Activated naive CD8-positive, alpha-beta T cell treated with anti-CD3 and anti-CD28 coated beads, Interleukin-2, amount 10 ng/mL, durations not matched to agents 7 days and 5 days (primary cell): ENCODE measurements at places on chromosomes 5 and 9.
A peak's percentile ranks its signal among the peaks of the same experiment; 100 is the strongest.

GRCh38 chr5:33322632-33323031 lies 118.1 kb upstream of the TARS1 start:
- DNase-seq: no peak
- no peaks in the 10 kb centered on the region for H3K4me1 ChIP-seq
- no peak overlapping the region for H3K4me3 ChIP-seq
- no peak overlapping the region for H3K27ac ChIP-seq
- H3K36me3 ChIP-seq: no peaks in the 10 kb centered on the region

GRCh38 chr9:78563269-78563668 lies 266.3 kb downstream of the PSAT1 start:
- no peak for DNase-seq
- no peaks in the 10 kb centered on the region for H3K4me1 ChIP-seq
- H3K27ac ChIP-seq: no peak overlapping the region
- H3K27me3 ChIP-seq: no peaks in the 10 kb centered on the region

DNA sequence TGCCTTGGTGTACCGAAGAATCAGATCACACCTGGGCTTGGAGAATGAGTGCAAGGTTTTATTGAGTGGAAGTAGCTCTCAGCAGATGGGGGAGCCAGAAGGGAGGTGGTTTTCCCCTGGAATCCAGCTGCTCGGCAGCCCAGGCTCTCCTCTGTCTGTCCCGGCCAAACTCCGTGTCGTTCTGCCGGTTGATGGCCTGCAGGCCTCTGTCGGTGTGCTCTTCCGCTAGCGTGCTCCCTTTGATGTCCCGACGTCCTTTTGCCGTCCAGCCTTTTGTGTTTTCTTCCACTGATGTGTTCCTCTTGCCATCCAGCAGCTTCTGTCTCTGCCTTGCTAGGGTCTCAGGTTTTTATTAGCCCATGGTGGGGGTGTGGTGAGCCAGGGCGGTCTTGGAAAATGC lies 28.0 kb upstream of the MIER3 start:
- H3K4me3 ChIP-seq: no peak overlapping the region
- peaks cover 10% of the 10 kb centered on the region for H3K27me3 ChIP-seq
- H3K27ac ChIP-seq: no peak overlapping the region
- no peak for DNase-seq
- peaks cover 9% of the 10 kb centered on the region for H3K4me1 ChIP-seq

DNA sequence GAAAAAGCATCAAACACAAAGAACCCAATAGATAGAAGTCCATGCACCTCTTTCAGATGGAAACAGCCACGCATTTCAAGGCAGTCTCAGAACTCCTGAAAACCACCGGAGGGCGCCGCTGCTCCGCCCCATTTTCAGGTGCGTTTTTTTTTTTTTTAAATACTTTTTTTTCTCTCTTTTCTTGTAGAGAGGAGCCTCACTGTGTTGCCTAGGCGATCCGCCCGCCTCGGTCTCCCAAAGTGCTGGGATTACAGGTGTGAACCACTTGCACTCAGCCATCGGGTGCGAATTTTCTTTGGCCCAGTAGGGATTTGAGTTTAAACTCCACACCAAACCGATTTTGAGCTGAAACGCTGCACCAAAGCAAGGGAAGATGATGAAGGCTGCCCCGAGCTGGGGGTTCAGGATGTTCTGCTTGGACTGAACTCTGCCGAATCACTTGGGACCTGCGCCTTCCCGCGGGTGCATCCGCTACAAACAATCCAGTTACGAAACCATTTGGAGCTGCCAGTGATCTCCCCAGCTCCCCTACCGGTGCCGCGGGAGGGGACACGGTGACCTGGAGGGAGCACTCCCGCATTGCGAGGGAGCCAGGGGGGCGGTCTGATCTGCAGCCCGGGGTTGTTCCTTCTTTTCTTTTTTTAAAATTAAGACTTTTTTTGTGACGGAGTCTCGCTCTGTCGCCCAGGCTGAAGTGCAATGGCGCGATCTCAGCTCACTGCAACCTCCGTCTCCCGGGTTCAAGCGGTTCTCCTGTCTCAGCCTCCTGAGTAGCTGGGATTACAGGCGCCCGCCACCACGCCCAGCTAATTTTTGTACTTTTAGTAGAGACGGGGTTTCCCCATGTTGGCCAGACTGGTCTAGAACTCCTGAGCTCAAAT lies 1.4 kb downstream of the PTGR1 start:
- no peak overlapping the region for H3K27ac ChIP-seq
- peaks cover 19% of the 10 kb centered on the region for H3K4me1 ChIP-seq
- peak overlapping the region; percentile 89 for H3K4me3 ChIP-seq
- H3K27me3 ChIP-seq: peaks cover 41% of the 10 kb centered on the region

DNA sequence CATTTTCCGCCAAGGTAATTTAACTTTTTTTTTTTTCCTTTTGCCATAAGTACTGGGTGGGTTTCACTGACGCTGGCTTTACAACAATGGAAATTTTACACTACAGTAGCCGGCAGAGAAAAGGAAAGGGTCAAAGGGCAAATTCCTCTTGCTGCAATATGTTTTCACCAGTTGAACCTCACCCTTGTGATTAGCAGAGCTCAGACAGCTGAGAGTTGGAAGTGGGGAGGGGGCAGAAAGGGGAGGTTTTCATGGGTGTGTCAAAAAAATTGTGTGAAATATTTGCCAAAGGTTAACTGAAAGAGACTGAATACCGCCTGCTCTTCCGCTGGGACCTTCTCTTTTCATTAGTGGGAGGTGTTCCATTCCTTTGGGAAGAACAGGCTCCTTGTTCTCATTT lies 296.9 kb downstream of the ADAMTS6 start:
- no peak overlapping the region for H3K27ac ChIP-seq
- H3K4me1 ChIP-seq: peaks cover 2% of the 10 kb centered on the region
- no peak for DNase-seq

GRCh38 chr5:137393196-137393993 lies 105.7 kb downstream of the SPOCK1 start:
- H3K4me1 ChIP-seq: no peaks in the 10 kb centered on the region
- H3K4me3 ChIP-seq: no peak overlapping the region
- H3K27ac ChIP-seq: no peak overlapping the region
- H3K36me3 ChIP-seq: no peaks in the 10 kb centered on the region
- DNase-seq: no peak
- H3K27me3 ChIP-seq: peaks cover 7% of the 10 kb centered on the region
